ENCODE measurements at places on chromosomes 2 and 18.

DNA sequence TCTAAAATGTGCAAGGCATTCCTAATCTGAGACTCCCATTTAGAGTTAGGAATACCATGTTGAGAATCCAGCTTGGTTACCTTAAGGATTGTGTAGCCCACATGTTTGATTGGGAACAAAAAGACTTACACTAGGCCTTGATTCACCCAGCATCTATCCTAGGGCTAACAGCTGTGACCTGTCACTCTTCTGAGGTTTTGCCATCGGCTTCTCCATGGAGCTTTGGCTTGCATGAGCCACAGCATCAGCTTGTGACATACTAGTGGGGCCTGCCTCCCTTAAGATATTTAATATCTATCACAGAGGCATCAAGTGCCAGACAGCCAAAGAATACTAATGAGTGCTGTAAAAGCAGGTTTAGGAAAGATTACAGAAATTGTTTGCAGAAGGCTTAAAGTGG lies 241.3 kb upstream of the UBE2E3 start:
- no peak for DNase-seq

- DNase-seq = no peak
Measured at GRCh38 chr2:175576270-175576669, 394.8 kb upstream of the ATP5MC3 start.

DNA sequence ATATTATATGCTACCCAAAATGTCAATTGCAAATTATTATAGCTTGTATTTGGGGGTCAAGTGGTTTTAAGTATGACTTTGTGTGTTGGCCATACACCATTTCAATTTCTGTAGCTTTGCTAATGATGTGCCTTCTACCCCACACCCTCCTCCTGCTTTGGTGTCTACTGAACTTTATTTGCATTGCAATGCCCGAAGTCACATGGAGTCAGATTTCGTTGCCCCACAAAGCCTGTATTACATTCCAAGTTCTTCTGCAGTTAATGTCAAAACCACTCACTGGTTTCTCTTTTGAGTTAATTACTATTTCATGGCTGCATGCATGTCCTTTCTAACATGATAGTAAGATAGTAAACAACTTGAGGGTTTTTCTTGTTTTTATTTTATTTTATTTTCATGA lies 528.9 kb downstream of the RIT2 start:
- no peak for DNase-seq

GRCh38 chr2:309954-310510 lies 22.1 kb upstream of the ALKAL2 start:
- no peak for DNase-seq

- DNase-seq = no peak
Measured at GRCh38 chr2:30509716-30510115, 62.7 kb downstream of the LCLAT1 start.

GRCh38 chr2:233689501-233689900 lies 3.2 kb upstream of the UGT1A6 start:
- DNase-seq = no peak

DNA sequence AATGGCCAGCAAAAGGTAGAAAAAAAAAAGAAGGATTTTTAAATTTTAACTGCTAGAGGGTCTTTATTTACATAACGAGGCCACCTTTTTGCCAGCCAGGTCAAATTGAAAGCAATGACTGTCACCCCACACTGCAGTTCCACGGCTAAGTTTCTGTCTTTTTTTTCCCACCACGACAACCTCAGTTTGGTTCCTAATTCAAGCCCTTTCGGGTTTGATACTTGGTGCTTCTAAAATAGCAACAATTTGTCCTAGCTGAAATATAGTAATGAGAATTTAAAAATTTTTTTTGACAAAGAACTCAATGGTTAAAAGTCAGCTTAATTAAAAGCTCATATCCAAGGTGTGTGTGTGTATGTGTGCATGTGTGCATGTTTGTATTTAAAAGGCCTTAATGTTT lies 16.4 kb upstream of the NMS start:
- DNase-seq = no peak

GRCh38 chr2:64338910-64339500 lies 115.0 kb upstream of the LGALSL start:
- peak; percentile 11 for DNase-seq

GRCh38 chr2:83071914-83072313 lies 1387.2 kb downstream of the SUCLG1 start:
- DNase-seq = no peak

GRCh38 chr2:150167711-150168110 lies 319.8 kb downstream of the RND3 start:
- DNase-seq = no peak

- no peak for DNase-seq
Measured at GRCh38 chr18:55588870-55589595, 1.0 kb upstream of the TCF4 start.

DNA sequence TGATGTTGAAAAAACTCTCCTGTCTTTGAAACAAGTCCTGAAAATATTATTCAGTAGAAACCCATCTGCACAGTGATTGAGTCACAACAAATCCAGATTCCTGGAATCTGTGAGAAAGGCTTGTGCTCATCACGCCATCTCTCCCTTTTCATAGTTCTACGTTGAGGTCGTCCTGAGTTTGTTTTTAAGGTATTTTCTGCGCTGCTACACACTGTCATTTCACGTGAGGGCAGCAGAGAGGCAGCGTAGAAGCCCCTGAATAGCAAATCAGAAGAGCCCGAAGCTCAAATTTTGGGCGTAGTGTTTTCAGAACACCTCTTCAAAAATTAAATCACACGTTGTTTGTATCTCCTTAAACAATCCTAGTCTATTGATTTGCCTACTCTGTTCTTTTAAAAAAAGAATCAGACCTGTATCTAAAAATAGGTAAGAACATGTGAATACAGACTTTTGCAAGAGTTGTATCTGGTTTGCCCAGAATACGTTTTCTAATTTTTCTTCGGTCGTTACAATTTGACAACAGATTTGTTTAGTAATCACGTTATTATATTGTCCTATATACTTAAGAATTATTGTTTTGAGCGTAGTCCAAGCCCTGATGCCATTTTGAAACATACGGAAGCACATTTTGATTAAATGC lies 61.6 kb upstream of the SLC38A11 start:
- DNase-seq = no peak

DNA sequence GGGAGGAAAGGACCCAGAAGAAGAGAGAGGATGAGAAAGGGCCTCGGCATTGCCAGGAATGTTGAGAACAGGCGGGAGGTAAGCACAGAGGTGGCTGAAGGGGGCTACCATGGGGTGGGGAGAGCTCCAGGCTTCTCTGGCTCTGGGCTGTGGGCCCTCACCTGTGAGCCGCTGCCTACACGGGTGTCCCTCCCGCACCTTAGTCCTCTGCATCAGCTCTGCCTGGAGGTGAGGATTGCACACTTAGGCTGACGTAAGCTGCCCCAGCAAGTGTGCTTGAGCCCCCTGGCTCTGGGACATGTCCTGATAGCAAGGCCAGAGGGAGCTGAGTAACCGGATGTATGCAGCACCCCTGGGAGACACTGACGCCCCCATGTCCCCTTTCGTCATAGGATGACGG lies 33.9 kb downstream of the TMEM18 start:
- no peak for DNase-seq

DNA sequence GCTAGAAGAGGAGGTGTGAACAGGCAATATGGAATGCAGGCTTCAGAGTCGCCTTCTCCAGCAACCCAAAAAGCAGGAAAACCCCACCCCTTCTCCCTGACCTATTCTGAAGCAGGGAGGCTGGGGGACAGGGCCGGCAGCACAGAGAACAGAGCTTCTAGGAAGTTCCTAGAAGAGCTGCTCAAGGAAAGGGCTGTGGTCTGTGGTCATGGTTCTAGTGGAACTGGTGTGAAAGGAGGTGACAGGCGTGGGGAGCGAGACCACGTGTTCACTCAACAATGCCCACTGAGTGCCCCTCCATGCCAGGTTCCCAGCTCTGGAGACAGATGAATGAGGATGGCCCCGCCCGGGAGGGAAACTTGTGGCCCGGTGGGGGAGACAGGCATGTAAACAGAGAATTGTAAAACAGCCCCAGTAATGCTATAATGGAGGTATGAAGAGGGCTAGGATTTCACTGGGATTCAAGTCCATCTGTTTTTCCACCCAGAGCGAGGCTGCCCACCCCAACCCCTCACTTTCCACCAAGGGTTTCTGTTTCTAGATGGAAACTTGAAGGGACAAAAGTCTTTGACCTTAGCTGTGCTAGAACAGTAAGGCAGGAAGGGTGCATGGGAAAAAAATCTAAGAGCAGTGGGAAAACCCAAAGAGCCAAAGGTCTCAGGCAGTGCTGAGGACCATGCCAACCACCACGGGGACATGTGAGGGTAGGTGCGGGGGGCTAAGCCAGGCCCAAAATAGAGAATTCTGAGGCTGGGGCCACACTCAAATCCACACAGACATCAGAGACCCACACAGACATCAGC lies 71.8 kb downstream of the TNS1 start:
- no peak for DNase-seq

- DNase-seq = no peak
Measured at GRCh38 chr2:42784204-42784880, 8.0 kb downstream of the HAAO start.

DNA sequence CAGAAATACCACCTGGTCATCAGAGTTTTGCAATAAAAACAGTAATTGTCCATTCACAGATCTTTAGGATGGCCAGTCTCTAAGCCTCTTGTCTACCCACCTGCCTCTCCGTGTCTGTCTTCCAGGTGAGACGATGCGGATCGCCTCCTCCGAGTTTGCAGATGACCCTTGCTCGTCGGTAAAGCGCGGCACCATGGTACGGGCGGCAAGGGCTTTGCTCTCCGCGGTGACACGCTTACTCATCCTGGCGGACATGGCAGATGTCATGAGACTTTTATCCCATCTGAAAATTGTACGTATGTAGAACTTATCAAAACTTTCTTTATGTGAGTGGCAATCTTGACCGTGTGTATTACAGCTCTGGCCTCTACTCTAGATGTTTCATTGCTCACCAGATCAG lies 345.0 kb downstream of the CTNNA2 start:
- DNase-seq = no peak

DNA sequence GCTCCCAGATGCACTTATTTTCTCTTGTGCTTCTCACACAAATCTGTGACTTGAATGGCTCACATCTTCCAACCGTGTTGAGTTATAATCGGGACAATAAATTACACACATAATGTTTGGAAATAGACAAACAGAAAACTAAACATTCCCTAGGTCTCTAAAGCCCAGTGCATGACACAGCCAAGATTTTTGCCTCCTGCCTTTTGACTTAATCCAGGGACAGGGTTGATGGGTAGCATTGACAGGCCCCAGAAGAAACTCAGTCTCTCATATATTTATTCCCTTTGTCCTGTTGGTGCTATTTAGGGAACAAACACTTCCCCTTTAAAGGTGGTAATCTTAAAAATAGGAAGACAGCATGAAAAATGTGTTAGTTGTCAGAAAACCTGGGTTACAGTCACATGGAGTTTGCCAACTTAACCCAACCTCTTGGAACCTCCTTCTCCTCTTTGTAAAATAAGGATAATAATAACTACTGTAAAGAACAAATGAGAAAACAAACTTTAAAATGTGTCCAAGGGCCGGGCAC lies 24.0 kb upstream of the ARPC2 start:
- DNase-seq = no peak

DNA sequence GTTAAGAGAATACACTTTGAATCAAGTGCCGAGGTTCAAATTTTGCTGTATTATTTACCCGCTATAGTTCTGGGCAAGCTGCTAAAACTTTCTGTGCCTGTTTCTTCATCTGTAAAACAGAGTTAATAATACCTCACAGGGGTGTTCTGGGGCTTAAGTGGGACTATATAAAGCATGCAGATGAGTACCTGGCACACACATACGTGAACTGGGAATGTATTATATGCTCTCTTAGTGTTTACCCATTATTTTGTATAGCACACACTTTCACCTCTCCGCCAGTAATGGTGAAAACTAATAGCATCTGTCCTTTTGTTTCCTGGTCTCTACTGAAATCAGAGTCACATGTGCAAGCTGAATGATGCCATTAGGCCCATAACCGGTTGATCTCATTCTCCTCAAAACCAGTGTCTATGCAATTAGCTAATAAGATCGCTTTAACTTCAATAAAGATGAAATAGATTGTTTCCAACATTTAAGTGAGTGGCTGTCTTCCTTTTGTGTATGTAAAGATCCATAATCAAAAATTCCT lies 3.8 kb upstream of the CDKL4 start:
- DNase-seq = no peak

- DNase-seq = no peak
Measured at GRCh38 chr2:104702031-104702850, 151.7 kb upstream of the POU3F3 start.

DNA sequence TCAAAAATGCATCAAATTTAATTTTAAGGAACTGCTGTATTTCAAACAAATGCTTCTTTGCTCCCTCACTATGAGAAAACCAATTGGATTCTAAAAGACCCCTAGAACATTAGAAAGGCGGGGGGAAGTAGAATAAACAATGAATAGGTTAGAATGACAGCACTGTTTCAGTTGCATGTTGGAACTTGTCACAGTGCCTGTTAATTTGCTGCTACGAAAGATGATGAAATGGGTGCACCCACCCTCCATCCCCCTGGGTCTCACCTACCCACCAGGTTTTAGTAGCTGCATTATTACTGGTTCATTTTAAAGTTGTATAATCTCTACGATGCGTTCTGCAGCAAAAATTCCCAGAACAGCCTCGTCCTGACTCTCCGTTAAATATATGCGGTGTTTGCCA lies 193.0 kb upstream of the COPS8 start:
- no peak for DNase-seq

- DNase-seq = no peak
Measured at GRCh38 chr18:8045160-8045883, 478.2 kb downstream of the PTPRM start.

DNA sequence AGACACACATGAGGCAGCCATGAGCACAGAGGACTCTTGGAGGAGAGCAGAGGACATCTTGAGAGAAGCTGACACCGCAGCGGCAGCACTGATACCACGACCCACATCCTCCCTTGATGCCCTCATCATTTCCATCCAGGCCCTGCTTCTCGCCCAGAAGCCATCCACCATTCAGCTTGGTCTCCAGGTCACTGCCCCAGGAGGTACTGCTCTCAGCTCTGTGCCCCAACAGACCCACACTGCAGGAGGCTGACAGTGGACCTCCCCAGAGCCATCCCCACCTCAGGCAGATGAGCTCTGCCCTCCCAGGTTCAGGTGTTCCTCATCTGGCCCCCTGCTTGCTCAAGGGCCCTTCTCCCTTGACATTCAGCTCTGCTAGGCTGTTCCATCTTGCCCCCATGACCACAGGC lies 74.9 kb downstream of the ACKR3 start:
- DNase-seq = no peak

DNA sequence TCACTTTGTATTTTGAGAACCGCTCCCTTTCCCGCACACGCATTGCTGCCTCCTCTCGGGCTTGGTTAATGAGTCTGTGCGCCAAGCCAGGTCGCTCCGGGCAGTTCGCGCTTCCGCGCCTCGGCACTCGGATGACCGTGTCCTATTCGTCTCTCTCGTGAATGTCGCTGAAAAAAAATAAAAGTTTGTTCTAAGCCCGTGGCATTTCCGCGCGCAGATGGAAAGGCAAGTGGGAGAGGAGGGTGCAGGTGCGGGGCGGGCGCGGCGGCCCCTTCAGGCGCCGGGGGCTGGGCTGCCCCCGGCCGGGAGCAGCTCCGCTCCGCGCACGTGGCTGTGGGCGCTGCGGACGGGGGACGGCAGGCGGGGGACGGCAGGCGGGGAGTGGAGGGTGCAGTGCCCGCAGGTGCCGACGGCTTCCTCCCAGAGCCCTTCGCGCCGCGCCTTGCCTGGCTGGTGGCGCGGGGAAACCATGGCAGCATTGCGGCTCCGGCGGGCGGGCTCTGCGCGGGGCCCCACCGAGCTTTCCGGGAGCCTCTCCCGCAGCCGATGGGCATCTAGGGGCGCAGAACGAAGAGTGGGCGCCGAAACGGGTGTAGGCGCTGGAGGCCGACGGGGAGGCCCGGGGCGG lies 159.6 kb upstream of the SIX2 start:
- DNase-seq = no peak

- peak; percentile 35 for DNase-seq
Measured at GRCh38 chr2:213246497-213247281, 37.6 kb upstream of the SPAG16 start.

- peak; percentile 71 for DNase-seq
Measured at GRCh38 chr2:112259509-112260294, 4.9 kb upstream of the ZC3H8 start.

Data from activated CD8-positive, alpha-beta memory T cell treated with anti-CD3 and anti-CD28 coated beads for 1 hour (primary cell).